Dorsolateral prefrontal cortex (tissue), 122 donors: ENCODE measurements at places on chromosomes 4 and X. TPM values are rescaled to one million over a fixed set of nuclear protein-coding genes. Genes with fewer than 3 reads are reported as not detected.

DNA sequence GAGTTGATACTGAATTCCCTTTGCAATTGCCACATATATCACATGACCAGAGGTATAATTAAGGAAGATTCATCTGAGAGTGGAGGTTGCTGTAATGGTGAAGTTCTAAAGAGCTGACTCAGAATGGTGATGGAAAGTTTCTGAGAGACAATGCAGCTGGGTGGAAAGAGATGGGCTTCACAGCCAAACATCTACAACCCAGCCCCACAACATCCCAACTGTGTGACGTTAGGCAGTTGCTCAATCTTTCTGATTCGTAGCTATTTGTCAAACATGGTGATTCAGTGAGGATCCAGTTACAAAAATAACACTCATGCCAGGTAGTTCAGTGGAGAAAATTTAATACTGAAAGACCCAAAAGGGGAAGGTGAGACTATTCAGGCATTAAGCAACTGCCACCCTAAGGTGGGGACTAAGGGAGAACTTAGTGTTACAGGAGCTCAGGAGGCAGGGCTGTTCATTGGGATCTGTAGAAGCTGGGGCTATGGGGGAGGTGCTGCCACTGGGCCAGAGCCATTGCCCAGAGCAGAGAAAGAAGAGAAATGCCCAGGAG, 6.9 kb upstream of the AFF1 start:
- DNase-seq: no peak

NOX1 gene
- 0.16 TPM for total RNA-seq

DACH2 gene
- total RNA-seq: 10.1 TPM

DNA sequence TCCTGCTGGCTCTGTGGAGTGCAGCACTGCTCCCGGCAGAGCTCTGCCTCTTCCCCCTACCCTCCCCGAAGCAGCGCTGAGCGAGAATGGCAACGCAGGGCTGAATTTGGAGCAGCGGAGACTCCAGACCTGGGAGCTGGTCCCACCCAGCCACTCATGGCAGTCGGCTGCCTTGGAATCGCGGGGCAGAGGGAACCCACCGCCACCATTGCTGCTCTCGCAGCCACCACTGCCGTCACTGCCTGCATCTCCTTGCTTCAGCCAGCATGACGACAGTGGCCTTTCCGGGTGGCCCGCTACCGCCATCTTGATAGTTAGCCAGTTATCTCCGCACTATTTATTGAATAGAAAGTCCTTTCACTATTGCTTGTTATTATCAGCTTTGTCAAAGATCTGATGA, 321.5 kb upstream of the POU3F4 start:
- DNase-seq: no peak

DNA sequence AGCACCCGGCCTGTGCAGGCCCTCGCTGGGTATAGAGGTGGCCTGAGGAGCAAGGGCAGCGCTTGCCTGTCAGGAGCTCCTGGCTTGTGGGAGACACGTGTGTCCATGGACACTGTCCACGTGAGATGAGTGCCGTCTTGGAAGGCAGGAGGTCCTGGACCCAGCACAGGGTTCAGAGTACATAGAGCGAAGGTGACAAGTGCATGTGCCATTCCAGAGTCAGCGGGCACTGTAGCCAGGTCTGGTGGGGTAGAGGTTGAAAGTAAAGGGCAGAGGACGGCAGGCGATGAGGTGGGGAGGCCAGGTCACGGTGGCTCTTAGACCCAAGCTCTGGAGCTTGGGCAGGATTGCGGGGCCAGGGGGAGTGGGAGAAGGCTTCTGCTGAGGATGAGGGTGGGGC, 28.4 kb upstream of the TADA2B start:
- no peak for DNase-seq

DNA sequence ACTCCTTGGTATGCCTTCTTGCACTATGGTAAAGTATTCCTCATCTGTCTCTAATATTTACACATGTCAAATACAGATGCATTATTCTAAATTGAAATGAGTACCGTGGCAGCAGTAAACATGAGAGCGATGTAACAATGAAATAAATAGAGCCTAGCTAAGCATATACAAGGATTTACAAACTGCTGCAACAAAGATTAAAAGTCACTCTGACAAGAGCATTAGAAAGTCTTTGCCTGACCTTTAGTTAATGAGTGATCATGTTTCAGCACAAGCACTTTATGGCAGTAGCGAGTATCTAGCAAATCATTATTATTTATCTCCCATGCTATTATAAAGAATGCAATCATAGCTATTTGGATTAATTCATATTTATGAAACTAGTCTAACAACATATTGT, 547.0 kb upstream of the NDST4 start:
- DNase-seq: no peak

DNA sequence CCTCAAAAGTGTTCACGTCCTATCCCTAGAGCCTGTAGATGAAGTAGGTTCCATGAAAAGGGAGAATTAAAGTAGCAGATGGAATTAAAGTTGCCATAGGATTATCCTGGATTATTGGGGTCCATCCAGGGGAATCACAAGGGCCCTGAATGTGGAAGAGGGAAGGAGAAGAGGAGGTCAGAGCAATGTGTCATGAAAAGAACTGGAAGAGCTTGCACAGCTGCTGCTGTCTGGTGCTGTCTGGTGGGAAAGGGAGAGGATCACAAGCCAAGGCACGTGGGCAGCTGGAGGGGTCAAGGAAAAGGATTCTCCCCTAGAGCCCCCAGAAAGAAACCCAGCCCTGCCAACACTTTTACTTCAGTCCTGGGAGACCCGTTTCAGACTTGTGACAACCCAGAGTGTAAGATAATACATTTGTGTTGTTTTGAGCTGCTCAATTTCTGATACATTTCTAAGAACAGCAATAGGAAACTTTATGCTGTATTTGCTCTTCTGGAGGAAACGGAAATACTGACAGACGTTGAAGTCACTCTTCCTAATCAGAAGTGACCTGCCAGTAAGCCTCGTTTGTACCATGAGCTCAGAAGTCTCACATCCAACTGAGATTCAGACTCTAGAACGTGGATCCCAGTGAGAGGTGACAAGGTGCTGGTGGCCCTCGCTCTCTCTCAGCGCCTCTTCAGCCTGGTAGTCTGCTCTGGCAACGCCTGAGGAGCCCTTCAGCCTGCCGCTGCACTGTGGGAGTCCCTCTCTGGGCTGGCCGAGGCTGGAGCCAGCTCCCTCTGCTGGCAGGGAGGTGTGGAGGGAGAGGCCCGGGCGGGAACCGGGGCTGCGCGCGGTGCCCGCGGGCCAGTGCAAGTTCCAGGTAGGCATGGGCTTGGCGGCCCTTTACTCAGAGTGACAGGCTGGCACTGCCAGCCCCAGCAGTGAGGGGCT, 34.7 kb upstream of the ENPP6 start:
- no peak for DNase-seq

- no peak for DNase-seq
These were observed 75.9 kb upstream of the CAMK2D start for GRCh38 chr4:113837397-113837796.

DNA sequence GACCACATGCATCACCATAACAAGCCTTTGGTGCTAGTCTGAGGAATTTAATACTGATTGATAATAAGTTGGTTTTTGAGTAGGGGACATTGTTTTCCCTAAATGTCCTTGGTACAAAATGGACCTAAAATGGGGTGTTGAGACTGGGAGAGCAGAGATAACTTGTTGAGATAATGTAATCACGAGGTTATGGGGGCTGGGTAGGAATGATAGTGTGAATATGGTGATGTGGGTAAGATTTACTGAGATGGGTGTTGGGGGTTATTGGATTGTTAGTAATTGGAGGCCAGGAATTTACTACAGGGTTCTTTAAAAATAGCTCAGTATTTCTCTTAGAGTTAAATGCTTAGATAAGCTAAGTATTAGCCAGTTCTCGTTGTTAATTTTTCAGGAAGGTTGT, 3.9 kb downstream of the BMP2K start:
- no peak for DNase-seq

LPAR4 gene
- total RNA-seq: 1.8 TPM
